ENCODE measurements at places on chromosomes 13 and 19. TPM values are rescaled to one million over a fixed set of nuclear protein-coding genes. Genes with fewer than 3 reads are reported as not detected.

- DNase-seq, result no peak
Observed at GRCh38 chr13:33008946-33009722, 7.1 kb upstream of the KL start.

GRCh38 chr19:38845374-38846024, 4.3 kb downstream of the HNRNPL start:
- no peak for DNase-seq

GRCh38 chr13:40206241-40207000, 460.0 kb downstream of the FOXO1 start:
- DNase-seq, result no peak

The PGLYRP1 gene
- total RNA-seq, result not detected

DNA sequence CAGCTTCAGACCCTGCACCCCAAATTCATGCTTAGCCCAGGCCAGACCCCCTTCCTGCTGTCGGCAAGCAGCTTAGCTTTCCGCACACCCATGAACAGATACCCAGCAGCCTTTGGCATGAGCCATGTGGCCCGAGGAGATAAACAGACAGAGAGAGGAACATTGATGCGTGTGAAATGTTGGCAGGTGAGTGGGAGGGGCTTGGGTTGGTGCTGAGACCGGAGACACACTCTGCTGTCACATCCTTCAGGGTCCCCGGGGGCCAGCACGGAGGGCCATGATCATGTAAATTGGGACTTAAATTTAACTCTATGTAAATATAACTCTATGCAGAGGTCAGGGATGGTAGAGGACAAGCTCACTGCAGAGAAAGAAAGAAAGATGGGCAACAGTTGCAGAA, 1.5 kb downstream of the CD22 start:
- no peak for DNase-seq

The OR10H1 gene
- 0.09 TPM for total RNA-seq

- DNase-seq, result no peak
Observed at GRCh38 chr13:22883956-22884355, 296.8 kb upstream of the SGCG start.

The DKKL1 gene
- total RNA-seq, result not detected

The NOVA2 gene
- total RNA-seq, result 7.9 TPM

The ETFB gene
- 44.4 TPM for total RNA-seq

DNA sequence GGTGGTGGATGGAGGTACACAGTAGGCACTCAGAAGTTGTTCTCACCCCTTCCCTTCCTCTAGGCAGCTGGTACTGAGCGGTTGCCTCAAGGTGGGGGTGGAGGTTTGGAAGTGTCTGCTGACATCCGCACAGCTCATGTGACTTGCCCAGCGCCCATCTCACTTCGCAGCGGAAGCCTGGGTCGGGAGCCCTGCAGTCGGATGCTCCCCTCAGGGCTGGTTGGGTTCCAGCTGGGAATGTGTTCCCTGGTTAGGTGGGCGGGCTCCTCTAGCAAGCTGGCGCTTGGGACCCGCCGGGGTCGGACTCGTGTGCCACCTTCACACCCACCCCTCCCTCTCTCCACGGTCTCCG, 10.2 kb downstream of the PPP1R37 start:
- DNase-seq, result no peak

The ENOX1 gene
- total RNA-seq, result 2.7 TPM

DNA sequence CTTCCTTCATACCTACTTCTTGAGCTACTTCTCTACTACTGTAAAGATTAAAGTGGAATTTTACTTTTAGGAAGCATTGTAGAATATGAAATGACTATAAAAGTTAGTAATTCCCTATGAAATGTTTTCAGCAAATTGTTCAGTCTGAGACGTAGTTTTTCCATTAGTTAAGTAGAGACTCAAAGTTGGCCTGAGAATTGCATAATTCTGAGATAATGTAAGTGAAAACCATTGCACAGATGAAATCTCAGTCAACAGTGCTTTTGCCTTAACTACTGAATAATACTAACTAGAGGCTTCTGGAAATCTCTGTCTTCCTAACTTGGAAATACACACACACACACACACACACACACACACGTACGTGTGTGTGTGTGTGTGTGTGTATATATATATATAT, 125.9 kb downstream of the FGF14 start:
- no peak for DNase-seq

GRCh38 chr13:97308735-97309429, 86.7 kb downstream of the MBNL2 start:
- no peak for DNase-seq

The GDF15 gene
- total RNA-seq, result 4.5 TPM

GRCh38 chr13:34044041-34044440, 226.1 kb downstream of the RFC3 start:
- DNase-seq, result no peak

DNA sequence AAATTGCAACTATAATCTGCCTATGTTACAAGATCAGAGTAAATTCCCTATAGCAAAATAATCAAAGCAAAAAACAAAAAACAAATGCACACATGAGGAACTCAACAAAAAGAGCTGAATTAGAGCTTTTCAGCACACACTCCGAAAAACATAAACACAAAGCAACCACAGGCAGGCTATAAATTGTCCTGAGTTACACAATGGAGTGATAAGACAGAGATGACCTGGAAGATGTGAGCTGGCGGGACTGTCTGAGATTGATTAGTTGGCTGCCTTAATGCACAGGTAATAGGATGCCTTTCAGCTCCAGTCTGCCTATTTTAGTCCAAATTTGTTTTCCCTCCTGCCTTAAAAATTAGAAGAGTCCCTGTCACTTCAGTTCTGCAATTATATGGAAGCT, 159.0 kb upstream of the FNDC3A start:
- DNase-seq, result no peak

DNA sequence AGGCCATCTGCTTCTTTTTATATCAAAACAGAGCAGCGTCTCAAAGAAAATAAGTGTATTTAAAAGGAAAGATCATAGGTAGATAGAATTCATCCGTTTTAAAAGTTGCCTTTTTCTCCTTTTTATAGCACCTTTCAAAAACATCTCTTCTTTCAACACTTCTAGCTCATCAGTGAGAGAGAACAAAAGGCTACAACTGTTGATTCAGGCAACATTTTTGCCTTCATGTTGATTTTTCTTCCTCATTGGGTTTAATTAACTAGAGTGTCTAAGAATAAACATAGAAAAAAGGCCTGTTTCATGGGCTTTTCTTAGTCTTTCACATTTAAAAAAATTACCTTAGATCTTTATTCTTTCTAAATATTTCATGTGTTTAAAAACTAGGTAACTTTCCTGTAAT, 13.6 kb downstream of the COL4A2 start:
- DNase-seq, result no peak

DNA sequence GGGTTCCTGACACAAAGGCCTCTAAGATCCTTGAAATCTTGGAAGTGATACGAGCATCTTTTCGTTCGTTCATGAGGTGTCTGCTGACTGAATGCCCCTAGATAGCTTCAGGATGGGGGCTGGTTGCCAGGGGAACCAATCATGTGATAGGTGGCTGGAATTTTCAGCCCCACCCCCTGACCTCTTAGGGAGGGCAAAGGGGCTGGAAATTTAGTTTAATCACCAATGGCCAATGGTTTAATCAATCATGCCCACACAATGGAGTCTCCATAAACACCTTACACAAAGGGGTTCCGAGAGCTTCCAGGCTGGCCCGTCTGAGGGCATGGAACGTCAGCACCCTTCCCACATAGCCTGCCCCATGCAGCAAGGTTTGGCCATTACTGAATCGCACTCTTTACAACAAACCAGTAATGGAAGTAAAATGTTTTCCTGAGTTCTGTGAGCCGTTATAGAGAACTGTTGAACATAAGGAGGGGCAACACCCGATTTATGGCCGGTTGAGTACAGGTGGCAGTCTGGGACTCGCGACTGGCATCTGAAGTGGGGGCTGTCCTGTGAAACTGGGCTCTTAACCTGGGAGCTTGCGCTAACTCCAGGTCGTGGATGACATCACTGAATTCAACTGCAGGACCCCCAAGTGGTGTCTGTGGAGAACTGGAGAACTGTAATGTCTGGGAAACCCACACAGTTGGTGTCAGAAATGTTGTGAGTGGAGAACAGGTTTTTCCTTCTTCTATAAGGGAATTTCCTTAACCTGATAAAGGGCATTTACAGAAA, 25.6 kb downstream of the MLLT1 start:
- no peak for DNase-seq

- DNase-seq, result no peak
Observed at GRCh38 chr13:59746291-59746962, 417.3 kb downstream of the DIAPH3 start.

DNA sequence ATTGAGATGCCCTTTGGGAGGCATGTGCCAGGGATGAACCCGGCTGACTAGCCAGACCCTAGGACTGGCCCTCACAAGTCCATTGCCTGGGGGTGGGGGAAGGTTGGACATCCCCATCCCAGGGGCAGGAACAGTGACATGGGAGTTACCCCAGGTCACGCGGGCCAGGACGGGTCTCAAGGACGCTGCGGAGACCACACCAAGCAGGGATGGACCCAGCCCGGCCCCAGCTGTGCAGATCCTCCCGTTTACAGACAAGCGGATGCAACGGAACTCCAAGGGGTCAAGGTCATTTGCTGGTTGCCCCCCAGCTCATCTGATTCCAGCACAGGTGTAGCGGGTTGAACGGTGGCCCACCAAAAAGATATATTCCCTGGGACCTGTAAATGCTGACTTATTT, 20.0 kb downstream of the F2RL3 start:
- DNase-seq, result no peak

GRCh38 chr13:51041126-51041525, 69.9 kb downstream of the C13orf42 start:
- no peak for DNase-seq

The EFNB2 gene
- total RNA-seq, result 18.2 TPM

DNA sequence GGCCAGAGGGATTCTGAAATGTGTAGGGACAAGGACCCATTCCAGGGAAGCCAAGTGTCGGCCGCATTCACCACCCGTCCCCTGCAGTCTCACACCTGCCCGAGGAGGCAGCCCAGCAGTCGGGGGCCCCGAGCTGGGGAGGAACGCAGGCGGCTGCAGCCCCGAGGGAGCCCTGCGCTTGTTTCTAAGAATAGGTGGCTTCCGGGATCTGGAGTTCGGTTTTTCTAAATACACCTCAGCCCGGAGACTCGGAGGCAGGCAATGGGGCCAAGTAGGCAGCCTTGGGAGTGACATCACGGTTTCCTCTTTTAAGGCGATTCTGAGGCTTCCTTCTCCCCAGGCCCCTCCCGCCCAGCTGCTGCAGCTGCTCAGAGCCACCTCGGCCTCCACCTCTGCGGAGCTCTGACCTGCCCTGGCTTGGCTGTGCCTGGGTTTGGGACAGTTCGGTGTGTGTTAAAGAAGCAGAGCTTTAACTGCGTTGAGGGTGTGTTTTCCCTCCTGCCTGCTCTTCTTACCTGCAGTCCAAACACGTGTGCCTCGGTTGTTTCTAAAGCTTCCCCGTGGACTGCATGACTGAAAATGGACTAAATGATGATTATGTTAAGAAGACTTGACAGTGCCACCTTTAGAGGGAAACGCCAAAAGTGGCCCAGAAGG, 80.5 kb downstream of the COL4A2 start:
- DNase-seq, result peak; percentile 79

- peak; percentile 45 for DNase-seq
Observed at GRCh38 chr13:51910508-51910907, 48.7 kb downstream of the CCDC70 start.
